ENCODE measurements at places on chromosomes 7 and 10. TPM values are rescaled to one million over a fixed set of nuclear protein-coding genes. Genes with fewer than 3 reads are reported as not detected.

GRCh38 chr10:42637648-42638054 lies 719 bp downstream of the ZNF33B start:
- H3K27me3 ChIP-seq = no peaks in the 10 kb centered on the region
- peaks cover 25% of the 10 kb centered on the region for H3K4me1 ChIP-seq
- H3K27ac ChIP-seq = peak overlapping the region; percentile 99
- DNase-seq = no peak
- H3K36me3 ChIP-seq = peaks cover 13% of the 10 kb centered on the region

GRCh38 chr7:129843365-129843898 lies 109.3 kb downstream of the UBE2H start:
- peak overlapping the region; percentile 24 for H3K27ac ChIP-seq
- H3K4me1 ChIP-seq = peaks cover 4% of the 10 kb centered on the region
- DNase-seq = no peak
- H3K36me3 ChIP-seq = peaks cover 11% of the 10 kb centered on the region

GRCh38 chr7:68720697-68721096 lies 877.6 kb upstream of the AUTS2 start:
- no peaks in the 10 kb centered on the region for H3K36me3 ChIP-seq
- H3K4me3 ChIP-seq = no peak overlapping the region
- peaks cover 8% of the 10 kb centered on the region for H3K4me1 ChIP-seq
- DNase-seq = no peak
- H3K27me3 ChIP-seq = peaks cover 5% of the 10 kb centered on the region

GRCh38 chr7:117186218-117187010 lies 136.4 kb downstream of the WNT2 start:
- H3K27ac ChIP-seq = peak overlapping the region; percentile 9
- DNase-seq = no peak
- H3K27me3 ChIP-seq = no peaks in the 10 kb centered on the region

- no peak overlapping the region for H3K4me3 ChIP-seq
- H3K27ac ChIP-seq = no peak overlapping the region
- no peaks in the 10 kb centered on the region for H3K27me3 ChIP-seq
Measured at GRCh38 chr10:60566096-60566495, 176.4 kb upstream of the ANK3 start.

GRCh38 chr10:120077707-120078492 lies 185.4 kb downstream of the SEC23IP start:
- no peak overlapping the region for H3K27ac ChIP-seq
- DNase-seq = no peak
- H3K4me3 ChIP-seq = peak overlapping the region; percentile 46
- H3K4me1 ChIP-seq = peaks cover 2% of the 10 kb centered on the region
- H3K36me3 ChIP-seq = no peaks in the 10 kb centered on the region

GRCh38 chr7:39300276-39300675 lies 265.9 kb upstream of the YAE1 start:
- DNase-seq = no peak
- H3K27me3 ChIP-seq = peaks cover 6% of the 10 kb centered on the region
- H3K27ac ChIP-seq = no peak overlapping the region
- H3K36me3 ChIP-seq = no peaks in the 10 kb centered on the region

DNA sequence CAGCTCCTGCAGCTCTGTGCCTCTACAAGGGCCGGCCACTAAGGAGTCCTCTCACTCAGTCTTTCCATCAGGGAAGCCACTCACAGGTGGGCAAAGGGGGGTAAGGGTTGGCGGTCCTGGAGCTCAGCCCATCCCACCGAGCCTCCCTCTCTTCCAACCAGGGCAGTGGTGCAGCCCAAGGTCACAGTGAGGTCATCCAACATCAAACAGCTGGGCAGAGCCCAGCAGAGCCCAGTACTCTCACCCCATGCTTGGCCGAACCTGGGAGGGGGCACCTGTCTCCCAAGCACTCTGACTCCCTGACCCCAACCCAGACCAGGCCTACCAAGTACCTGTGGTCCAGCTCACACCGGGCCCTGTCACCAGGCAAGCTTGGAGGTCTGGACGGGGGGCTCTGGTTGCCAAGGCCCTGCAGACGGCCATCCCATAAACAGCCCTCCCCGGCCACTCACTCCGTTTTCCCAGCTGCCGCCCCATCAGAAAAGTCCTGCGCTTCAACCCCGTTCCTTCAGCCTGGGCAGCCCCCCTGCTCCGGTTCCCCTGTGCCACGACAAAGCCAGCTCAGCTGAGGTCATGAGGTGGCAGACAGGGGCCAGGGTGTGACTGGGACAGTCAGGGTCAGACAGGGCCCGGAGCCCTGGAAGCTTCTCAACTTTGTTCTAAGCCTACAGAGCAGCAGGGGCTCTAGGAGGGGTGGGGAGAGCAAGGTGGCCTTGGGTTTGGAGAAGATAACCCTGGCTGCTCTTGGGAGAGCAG lies 27.5 kb downstream of the PDGFA start:
- no peaks in the 10 kb centered on the region for H3K27me3 ChIP-seq
- peak overlapping the region; percentile 21 for H3K27ac ChIP-seq
- no peak overlapping the region for H3K4me3 ChIP-seq
- DNase-seq = no peak

DNA sequence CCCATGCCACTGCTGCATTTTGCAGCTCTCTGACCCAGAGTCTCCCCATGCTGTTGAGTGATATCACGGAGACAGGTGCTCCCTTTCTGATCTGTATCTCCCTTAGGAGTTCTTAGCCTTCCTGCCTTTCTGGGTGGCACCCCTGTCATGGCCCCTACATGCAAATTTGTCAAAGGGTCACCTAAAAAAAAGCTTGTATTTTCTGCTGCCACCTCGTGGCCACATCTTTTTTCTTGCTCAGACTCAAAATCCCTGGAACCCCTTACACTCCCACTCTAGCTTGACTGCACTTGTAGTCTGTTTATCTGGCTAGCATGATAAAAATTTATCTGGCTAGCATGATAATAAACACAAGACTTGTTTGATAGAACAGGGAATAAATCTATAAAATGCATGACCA lies 809.1 kb downstream of the SORCS1 start:
- no peak overlapping the region for H3K4me3 ChIP-seq
- DNase-seq = no peak
- H3K36me3 ChIP-seq = no peaks in the 10 kb centered on the region
- H3K27ac ChIP-seq = no peak overlapping the region
- H3K27me3 ChIP-seq = peaks cover 39% of the 10 kb centered on the region

- no peak for DNase-seq
- no peak overlapping the region for H3K27ac ChIP-seq
- no peaks in the 10 kb centered on the region for H3K36me3 ChIP-seq
- peaks cover 19% of the 10 kb centered on the region for H3K4me1 ChIP-seq
Measured at GRCh38 chr10:121696854-121697253, 98.6 kb upstream of the FGFR2 start.

- no peak overlapping the region for H3K4me3 ChIP-seq
- no peak overlapping the region for H3K27ac ChIP-seq
- H3K4me1 ChIP-seq = no peaks in the 10 kb centered on the region
Measured at GRCh38 chr7:156962145-156962544, 12.6 kb downstream of the NOM1 start.

DNA sequence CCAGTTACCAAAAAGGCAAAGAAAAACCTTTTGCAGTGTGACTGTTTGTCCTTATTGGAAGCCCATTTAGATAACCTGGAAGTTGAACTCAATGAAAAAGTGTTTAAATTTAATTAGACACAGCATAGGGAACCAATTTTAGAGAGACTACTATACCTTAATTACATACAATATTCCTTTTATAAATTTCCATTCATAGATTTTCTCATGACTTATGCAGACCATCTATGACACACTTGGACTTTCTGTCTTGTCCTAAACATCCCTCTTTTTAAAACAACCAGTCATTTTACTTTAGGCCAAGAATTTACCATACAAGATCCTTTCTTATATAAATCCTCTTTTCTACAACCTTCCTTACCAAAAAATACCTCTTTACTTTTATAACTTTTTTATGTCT lies 61.6 kb downstream of the MTURN start:
- H3K4me1 ChIP-seq = no peaks in the 10 kb centered on the region
- DNase-seq = no peak
- H3K4me3 ChIP-seq = no peak overlapping the region
- peaks cover 12% of the 10 kb centered on the region for H3K36me3 ChIP-seq
- no peaks in the 10 kb centered on the region for H3K27me3 ChIP-seq

- no peaks in the 10 kb centered on the region for H3K27me3 ChIP-seq
- H3K4me3 ChIP-seq = no peak overlapping the region
- DNase-seq = no peak
- H3K36me3 ChIP-seq = peaks cover 24% of the 10 kb centered on the region
Measured at GRCh38 chr10:12186323-12186722, 9.4 kb downstream of the NUDT5 start.

DNA sequence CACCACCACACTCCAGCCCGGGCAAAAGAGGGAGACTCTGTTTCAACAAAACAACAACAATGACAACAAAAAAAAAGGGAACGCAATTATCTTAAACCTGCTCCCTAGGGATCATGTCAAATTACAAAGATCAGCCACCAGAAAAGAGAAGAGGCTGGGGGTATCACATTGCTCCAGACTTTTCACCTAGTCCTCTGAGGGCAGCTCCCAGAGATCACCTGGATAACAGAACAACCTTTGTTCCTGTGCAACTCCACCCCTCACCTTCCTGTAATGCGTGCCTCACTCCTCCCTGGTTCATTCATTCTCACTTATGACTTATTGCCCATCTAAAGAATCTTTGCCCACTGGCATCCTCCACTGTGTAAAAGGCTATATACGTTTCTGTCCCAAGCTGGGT lies 31.8 kb downstream of the SVOPL start:
- peak overlapping the region; percentile 16 for H3K27ac ChIP-seq
- H3K4me1 ChIP-seq = peaks cover 33% of the 10 kb centered on the region
- peaks cover 9% of the 10 kb centered on the region for H3K36me3 ChIP-seq

GRCh38 chr7:87448388-87448787 lies 27.1 kb downstream of the ABCB4 start:
- no peak overlapping the region for H3K4me3 ChIP-seq
- DNase-seq = no peak
- no peaks in the 10 kb centered on the region for H3K27me3 ChIP-seq
- H3K27ac ChIP-seq = no peak overlapping the region
- no peaks in the 10 kb centered on the region for H3K4me1 ChIP-seq

DNA sequence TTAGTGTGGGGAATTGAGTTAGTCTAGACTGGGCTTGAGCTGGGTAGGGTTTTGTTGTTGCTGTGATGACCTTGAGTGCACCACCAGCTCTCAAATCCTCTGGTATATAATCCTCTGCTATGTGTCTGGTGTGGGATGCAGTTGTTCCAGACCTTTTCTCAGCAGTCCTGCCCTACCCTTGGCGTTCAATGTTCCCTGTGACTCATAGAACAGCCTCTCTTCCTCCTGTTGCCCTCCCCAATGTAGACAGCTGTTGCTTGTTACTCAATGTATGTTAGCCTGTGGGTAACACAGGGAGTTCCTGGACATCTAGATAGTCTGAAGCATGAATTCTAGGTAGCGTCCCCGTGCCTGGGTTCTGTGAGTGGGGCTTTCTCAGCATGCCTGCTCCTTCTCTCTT lies 19.8 kb downstream of the ACBD7 start:
- peaks cover 14% of the 10 kb centered on the region for H3K36me3 ChIP-seq
- H3K27me3 ChIP-seq = peaks cover 2% of the 10 kb centered on the region
- H3K4me1 ChIP-seq = no peaks in the 10 kb centered on the region
- no peak overlapping the region for H3K4me3 ChIP-seq
- DNase-seq = no peak

GRCh38 chr10:84140036-84140379 lies 699 bp downstream of the GHITM start:
- H3K27me3 ChIP-seq = peaks cover 15% of the 10 kb centered on the region
- H3K4me1 ChIP-seq = peaks cover 32% of the 10 kb centered on the region
- no peak for DNase-seq

GRCh38 chr10:16527452-16527851 lies 5.8 kb upstream of the C1QL3 start:
- no peak for DNase-seq
- H3K36me3 ChIP-seq = peaks cover 1% of the 10 kb centered on the region
- no peaks in the 10 kb centered on the region for H3K4me1 ChIP-seq
- H3K27ac ChIP-seq = no peak overlapping the region

DNA sequence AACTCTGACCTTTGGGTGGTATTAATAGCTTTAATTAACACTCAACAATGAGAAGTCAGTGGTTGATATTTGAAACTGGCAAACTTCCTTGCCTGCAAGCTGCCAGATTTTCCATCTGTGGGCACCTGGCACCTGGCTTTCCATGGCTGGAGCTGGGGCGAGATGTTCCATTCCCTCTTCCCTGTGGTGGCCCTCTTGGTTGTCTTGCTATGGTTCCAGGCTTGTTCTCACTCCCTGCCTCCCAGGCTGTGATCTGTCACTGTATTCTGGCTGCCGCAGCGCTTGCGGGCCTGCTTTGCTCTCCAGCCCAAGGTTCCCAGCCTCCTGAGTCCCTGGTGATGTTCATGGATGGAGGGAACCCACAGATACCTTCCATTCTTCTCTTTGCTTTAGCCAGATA lies 201.0 kb downstream of the FRMD4A start:
- DNase-seq = no peak
- no peak overlapping the region for H3K4me3 ChIP-seq
- peaks cover 5% of the 10 kb centered on the region for H3K27me3 ChIP-seq
- no peaks in the 10 kb centered on the region for H3K4me1 ChIP-seq
- H3K36me3 ChIP-seq = no peaks in the 10 kb centered on the region
- no peak overlapping the region for H3K27ac ChIP-seq

- H3K4me3 ChIP-seq = peak overlapping the region; percentile 28
- DNase-seq = no peak
- H3K27ac ChIP-seq = peak overlapping the region; percentile 83
- H3K36me3 ChIP-seq = no peaks in the 10 kb centered on the region
- no peaks in the 10 kb centered on the region for H3K27me3 ChIP-seq
Measured at GRCh38 chr10:31749981-31750840, 178.4 kb downstream of the ARHGAP12 start.

DNA sequence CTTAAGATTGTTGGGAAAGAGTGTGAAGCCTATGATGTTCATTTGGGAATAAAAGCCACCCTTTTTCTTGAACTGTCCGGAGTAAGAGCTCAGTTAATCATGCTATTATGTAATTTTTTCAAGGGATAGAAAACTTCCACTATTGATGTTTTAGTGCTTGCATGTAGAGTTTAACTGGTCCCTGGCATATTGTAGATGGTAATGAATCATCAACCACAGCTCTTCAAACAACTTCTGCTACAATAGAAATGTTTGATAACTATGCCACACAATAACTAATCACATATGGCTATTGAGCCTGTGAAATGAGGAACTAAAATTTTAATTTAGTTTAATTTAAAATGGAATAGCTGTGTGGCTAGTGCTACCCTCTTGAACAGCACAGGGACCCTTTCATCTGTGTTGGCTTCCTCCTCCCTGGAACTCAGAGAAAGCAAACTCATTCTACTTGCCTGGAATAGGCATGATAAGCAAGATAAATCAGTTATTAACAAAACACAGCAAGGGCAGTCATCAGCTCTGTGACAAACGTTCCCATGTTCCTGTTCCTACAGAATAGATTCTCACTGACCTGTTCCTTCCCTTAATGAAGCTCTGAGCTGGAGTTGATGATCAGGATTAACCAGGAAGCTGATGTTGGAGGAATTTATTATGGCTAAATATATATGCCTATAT lies 4.9 kb upstream of the SRI start:
- DNase-seq = no peak
- H3K27me3 ChIP-seq = no peaks in the 10 kb centered on the region
- H3K4me3 ChIP-seq = no peak overlapping the region
- H3K36me3 ChIP-seq = peaks cover 3% of the 10 kb centered on the region
- H3K4me1 ChIP-seq = peaks cover 8% of the 10 kb centered on the region

EGFR gene
- total RNA-seq = 18.6 TPM

WNT2 gene
- 19.9 TPM for total RNA-seq

CPXM2 gene
- total RNA-seq = 0.92 TPM

CELF2 gene
- 27.2 TPM for total RNA-seq

FAM180A gene
- not detected for total RNA-seq

SDK1 gene
- 12.8 TPM for total RNA-seq

SPACDR gene
- total RNA-seq = 3.6 TPM

SOSTDC1 gene
- total RNA-seq = 13.6 TPM

ADRA2A gene
- 4.7 TPM for total RNA-seq

LHFPL3 gene
- not detected for total RNA-seq

RPEL1 gene
- not detected for total RNA-seq

Data from mesothelial cell of epicardium (in vitro differentiated cells).